ENCODE measurements at places on chromosomes 3 and 15.

GRCh38 chr15:72369964-72370363 is 5.8 kb downstream of the HEXA start:
- DNase-seq: no peak

- no peak for DNase-seq
Observed at GRCh38 chr15:69131362-69132220, 28.8 kb upstream of the GLCE start.

GRCh38 chr15:37100966-37101215 is 542 bp upstream of the MEIS2 start:
- no peak for DNase-seq

DNA sequence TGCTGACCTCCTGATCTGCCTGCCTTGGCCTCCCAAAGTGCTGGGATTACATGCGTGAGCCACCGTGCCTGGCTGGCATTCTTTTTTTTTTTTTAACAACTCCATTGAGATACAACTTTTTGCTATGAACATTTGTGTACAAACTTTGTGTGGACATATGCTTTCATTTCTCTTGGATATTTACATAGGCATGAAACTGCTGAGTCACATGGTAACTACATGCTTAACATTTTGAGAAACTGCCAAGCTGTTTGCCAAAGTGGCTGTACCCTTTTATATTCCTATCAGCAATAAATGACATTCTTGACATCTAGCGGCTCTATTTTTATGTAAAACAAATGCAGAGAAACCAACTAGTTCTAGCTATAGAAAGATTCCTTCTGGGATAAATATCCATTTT is 8.7 kb upstream of the YEATS2 start:
- no peak for DNase-seq

GRCh38 chr15:33810073-33810595 is 158.2 kb upstream of the CHRM5 start:
- DNase-seq: no peak

DNA sequence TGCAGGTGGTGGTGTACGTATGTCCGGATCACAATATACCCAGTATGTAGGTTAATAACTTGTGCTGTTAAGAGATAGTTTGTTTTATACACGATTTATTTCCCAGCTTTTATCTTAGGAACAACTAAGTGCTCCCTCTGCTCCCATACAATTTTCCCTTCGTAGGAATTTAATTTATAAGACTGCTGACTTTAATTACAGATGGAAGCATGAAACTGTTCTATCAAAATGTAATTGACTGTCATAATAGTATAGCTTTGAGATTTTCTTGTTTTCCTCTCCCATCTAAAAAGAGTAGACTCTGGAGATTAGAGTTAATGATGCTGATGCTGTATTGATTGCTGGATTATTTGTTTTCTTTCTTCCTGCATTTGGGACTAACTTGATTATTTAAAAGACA is 370.7 kb upstream of the SGO1 start:
- no peak for DNase-seq

- no peak for DNase-seq
Observed at GRCh38 chr3:152177757-152178156, 91.0 kb upstream of the MBNL1 start.

GRCh38 chr3:5019411-5020241 is 40.4 kb downstream of the BHLHE40 start:
- peak; percentile 74 for DNase-seq

- DNase-seq: no peak
Observed at GRCh38 chr3:183275418-183275817, 22.4 kb downstream of the B3GNT5 start.

- no peak for DNase-seq
Observed at GRCh38 chr15:31465083-31465955, 138.7 kb downstream of the KLF13 start.

DNA sequence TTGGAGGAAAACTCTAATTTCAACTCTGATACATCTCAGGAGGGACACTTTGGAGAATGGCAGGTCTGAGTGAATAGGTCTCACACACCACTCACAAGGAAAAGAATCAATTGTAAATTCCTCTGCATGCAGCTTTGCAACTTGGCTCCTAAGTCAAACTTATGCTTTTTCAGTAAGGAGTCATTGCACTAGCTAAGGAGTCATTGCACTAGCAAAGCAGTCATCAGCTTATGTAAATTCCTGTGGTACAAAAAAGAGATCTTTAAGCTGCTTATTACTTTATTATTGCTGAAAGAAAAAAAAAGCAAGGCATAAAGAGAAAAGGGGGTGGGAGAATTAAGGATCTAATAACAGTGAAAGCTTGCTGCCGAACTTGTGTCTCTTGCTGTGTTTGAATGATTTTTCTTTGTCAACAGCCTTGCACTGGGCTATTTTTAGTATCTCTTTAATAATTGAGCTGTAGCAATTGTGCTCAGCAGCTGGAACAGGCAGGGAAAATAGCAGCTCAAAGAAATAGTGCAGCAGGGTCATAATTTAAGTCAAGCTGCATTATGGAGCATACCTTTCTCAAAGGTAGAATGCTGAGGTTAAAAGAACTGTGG is 154.3 kb upstream of the ARPP21 start:
- DNase-seq: no peak

GRCh38 chr3:196609805-196610515 is 29.5 kb upstream of the NRROS start:
- DNase-seq: no peak

DNA sequence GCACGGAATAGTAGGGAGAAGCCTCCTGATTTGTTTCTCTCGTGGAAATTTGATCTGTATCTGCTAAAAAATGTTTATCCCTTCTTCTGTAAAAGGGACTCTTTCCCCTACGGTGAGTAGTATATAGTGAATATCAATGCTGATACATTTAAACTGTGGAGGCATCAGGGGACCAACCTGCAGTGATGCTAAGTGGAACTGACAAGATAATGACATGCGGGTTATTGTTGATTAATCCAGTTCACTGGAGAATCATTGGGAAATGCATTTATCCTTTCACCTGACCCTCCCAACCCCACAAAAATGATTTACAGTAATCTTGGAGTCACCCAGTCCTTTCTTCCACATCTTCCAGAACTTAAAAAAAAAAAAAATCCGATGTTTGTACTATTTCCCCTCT is 264.8 kb downstream of the PTPRG start:
- DNase-seq: no peak

DNA sequence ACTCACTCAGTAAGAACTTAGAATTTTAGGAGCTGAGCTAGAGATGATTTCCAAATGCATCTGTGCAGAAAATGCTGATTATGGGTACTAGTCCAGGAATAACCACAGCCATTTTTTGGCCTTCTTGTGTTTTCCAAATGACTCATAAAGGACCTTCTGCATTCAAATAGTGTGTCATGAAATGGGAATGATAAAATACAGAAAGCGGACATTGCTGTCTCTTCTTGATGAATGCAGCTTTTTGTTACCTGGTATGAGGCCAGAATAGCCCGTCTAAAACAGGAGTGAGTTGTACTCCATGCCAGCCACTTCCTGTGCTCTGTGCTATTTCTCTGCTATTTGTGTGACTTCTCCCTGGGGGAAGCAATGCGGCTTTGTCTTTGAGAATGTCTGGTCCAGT is 20.5 kb upstream of the FRMD5 start:
- DNase-seq: no peak

GRCh38 chr3:167810236-167810635 is 74.7 kb downstream of the SERPINI1 start:
- no peak for DNase-seq

- no peak for DNase-seq
Observed at GRCh38 chr3:128328546-128329458, 137.9 kb downstream of the DNAJB8 start.

DNA sequence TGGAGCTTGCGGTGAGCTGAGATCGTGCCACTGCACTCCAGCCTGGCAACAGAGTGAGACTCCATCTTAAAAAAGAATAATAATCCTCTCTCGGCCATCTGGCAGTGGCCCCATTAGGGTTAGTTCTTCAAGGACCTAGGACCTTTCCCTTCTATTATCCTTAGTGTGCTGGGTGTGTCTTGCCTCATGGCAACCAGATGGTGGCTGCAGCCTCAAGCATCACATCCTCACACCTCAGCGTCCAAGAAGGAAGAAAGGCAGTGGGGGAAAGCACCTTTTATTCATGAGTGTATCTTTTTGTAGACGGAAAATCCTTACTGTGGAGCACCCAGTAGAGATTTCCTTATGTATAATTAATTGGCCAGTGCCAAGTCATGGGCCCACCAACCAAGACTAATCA is 42.7 kb upstream of the TFRC start:
- DNase-seq: no peak

- no peak for DNase-seq
Observed at GRCh38 chr3:111585217-111585616, 9.9 kb downstream of the ZBED2 start.

Data from stimulated activated CD4-positive, alpha-beta T cell treated with anti-CD3 and anti-CD28 coated beads, Interleukin-4, amount 100 ng/mL, for 24 hours (primary cell).